ENCODE measurements at places on chromosomes 5 and 9.

GRCh38 chr5:139199321-139199720 lies 1.2 kb upstream of the SIL1 start:
- DNase-seq, result no peak

- DNase-seq, result no peak
Observed at GRCh38 chr5:85549836-85550599, 1067.7 kb upstream of the COX7C start.

DNA sequence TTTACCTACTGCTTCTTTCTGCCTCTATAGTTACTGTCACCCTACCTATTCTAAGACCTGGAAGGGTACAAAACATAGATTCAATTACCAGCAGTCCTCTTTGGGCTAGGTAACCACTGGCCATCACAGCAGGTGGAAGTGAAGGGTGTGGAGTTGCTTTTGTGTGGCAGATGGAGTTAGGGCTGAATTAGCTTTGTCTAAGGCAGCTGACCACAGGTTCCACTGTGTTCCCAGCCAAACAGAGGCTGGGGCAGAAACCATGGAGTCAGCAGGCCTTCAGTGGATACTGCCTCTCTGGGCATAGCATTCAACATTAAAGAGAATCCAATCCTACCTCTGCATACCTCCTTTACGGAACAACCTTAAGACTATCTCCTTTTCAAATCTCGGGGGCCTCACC lies 254.2 kb downstream of the RFX3 start:
- DNase-seq, result no peak

GRCh38 chr5:146620669-146621051 lies 104.7 kb upstream of the GPR151 start:
- no peak for DNase-seq

DNA sequence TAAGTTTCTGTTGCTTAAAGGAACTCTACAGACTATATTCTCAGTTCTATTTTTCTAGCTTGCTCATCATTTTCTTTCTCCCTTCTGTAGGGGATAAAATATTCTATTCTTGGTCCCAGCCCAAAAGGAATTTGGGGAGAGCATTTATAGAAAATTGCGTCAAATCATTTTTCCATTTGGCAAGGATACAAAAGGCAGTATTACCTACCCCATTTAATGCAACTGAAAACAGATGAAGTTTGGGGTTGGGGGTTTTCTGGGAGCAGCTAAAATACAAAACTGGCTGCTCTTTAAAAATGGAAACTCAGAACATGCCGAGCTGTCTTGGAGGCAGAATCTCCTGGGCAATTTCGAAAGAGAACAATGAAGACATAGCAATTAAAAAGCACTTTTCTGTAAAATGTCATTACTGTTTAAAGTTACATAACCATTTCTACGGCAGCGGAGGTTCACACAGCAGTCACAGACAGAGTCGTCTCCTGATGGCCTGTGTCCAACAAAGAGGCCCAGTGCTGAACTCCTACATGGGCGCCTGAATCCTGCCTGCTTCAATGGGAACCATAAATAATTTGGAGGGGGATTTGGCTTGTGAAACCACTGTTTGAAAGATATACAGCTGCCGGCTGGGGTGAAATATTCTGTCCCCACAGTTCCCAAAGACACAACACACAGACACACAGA lies 152.4 kb downstream of the BRINP1 start:
- no peak for DNase-seq
